SJCRH30 (cell line): ENCODE measurements at places on chromosomes 6 and 20.

- H3K4me3 ChIP-seq: no peak overlapping the region
- no peak overlapping the region for H3K27ac ChIP-seq
- H3K36me3 ChIP-seq: no peaks in the 10 kb centered on the region
- peaks cover 17% of the 10 kb centered on the region; the same call in 1 of the 2 replicates for H3K27me3 ChIP-seq
- H3K4me1 ChIP-seq: no peaks in the 10 kb centered on the region
These were observed 24.3 kb upstream of the SCRT2 start for GRCh38 chr20:699811-700338.

DNA sequence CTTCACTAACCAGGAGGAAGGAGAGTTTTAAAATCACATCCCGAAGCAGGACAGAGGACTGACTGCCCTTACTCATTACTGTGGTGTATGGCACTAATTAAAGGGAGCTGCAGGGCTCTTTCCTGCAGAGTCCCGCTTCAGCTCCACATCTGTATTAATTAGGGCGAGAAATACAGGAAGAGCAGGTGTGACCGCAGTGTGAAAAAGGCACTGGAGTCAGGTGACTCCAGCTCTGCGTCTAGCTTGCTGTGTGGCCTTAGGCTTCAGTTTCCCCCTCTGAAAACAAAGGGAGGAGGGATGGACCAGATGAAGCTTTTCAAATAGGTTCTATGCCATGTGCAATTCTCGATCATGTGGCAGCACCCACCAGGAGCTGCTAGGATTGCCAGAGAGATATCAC, 34.0 kb downstream of the KIAA1755 start:
- H3K4me1 ChIP-seq: no peaks in the 10 kb centered on the region
- no peaks in the 10 kb centered on the region for H3K36me3 ChIP-seq
- H3K27ac ChIP-seq: no peak overlapping the region
- no peak overlapping the region for H3K4me3 ChIP-seq
- H3K27me3 ChIP-seq: no peaks in the 10 kb centered on the region

GRCh38 chr6:44453146-44453545, 65.6 kb downstream of the CDC5L start:
- no peak overlapping the region for H3K4me3 ChIP-seq
- no peak for DNase-seq
- H3K27ac ChIP-seq: no peak overlapping the region
- H3K27me3 ChIP-seq: no peaks in the 10 kb centered on the region
- H3K36me3 ChIP-seq: peaks cover 25% of the 10 kb centered on the region

DNA sequence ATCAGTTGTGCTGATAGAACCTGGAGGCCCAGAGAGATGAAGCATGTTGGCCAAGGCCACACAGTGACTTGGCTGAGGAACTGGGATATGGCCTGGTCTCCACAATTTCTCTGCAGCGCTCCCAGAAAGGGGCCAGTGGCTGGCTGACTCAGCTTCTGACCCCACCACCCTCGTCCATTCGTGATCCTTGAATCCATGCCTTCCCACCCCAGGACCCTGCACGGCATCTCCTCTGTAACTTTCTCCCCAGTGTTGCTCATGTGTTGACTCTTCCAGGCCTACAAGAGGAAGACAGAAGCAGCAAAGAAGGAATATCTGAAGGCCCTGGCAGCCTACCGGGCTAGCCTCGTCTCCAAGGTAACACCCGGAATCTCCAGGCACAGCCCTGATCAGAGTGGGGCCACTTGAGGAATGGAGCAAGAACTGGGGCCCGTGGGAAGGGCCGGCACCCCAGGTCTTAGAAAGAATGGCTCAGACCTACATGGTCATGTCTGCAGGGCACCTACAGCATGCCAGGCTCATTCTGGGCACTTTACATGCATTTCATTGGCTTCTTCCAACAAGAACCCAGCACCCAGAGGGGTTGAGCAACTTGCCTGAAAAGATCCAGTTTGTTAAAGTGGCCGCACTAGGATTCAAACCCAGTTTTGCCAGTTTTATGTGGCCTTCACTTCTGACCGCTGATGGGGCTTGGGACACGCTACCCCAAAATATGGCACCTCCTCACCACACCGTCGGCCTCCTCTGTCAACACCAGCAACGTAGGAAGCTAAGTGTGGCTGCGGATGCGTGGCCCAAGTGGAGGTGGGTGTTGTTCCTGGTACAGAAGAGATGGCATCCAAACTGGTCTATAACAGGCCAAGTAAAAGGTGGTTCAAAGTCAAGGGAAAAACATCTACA, 122.2 kb downstream of the JPH2 start:
- no peak for DNase-seq
- H3K4me3 ChIP-seq: no peak overlapping the region
- H3K27ac ChIP-seq: no peak overlapping the region
- H3K36me3 ChIP-seq: no peaks in the 10 kb centered on the region

DNA sequence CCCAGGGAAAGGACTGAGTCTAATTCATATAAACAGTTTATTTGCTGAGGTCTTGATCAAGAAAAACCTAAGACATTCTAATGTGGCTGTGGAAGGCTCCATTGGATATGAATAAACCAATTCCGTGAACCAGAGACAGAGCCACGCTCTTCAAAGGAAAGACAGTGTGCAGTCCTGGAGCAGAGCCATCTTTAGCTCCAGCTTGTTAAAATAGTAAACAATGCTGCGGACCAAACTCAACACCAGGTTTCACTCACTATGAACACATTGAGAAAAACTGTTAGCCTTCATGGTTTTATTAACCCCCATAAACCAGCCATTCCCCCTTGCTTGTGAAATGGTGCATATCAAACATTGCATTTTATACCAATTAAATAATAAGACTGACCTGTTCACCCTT, 61.9 kb downstream of the COL9A1 start:
- no peak overlapping the region for H3K27ac ChIP-seq
- no peaks in the 10 kb centered on the region for H3K4me1 ChIP-seq
- H3K27me3 ChIP-seq: no peaks in the 10 kb centered on the region
- H3K36me3 ChIP-seq: no peaks in the 10 kb centered on the region
- no peak overlapping the region for H3K4me3 ChIP-seq

DNA sequence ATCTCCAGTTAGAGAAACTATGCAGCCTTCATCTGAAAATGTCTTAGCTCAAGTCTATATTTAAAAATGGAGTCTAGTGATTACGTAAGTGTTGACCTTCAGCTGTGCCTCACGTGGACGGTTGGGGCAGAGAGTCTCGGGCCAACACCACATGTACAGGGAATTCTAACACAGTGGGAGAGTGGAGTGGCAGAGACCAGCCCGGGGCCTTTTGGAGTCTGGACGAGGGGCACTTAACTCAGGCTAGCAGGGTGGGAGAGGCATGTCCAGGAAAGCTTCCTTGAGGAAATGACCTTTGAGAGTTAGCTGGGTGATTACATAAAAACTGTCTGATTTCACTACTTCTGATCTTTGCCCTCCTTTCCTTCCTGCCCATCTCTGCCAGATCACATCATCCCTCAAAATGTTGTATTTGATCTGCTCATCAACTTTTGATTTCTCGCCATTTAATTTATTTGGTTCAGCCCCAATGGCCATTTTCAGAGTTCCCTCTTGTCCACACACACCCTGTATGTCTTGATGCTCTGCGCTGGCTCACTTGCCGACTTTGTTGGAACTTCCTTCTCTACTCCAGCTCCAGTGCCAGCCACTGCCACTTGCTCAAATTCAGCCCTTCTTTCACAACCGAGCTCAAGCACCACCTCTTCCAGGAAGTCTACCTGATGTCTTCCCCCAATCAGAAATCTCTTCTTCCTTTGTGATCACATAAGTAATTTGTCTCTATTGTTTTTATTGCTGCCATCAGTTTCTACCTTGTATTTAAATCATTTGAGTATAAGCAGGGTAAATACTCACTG, 2.6 kb downstream of the ARMC2 start:
- no peak overlapping the region for H3K4me3 ChIP-seq
- H3K36me3 ChIP-seq: no peaks in the 10 kb centered on the region
- no peaks in the 10 kb centered on the region for H3K27me3 ChIP-seq
- H3K27ac ChIP-seq: no peak overlapping the region
- H3K4me1 ChIP-seq: peaks cover 7% of the 10 kb centered on the region; the same call in 1 of the 2 replicates

DNA sequence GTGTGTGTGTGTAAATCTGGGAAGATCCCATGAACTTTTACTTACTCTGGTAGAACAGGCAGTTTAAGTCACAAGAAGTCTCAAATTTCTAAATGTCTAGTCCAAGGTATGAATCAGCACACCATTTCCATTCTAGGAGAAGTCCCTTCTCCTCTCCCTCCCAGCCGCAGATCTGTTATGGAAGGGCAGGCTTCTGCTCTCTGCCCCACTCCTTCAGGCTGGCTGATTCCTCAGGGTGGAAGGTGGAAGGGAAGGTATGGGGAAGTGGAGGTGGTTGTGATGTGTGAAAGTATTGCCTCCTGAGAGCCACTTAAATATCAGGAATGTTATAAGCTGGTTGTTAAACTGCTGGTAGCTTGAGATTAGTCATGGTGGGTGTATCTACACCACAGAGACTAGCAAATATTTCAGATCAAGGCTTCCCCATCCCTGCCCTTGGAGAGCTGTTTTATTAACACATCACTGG, 44.5 kb upstream of the LAMA4 start:
- peaks cover 50% of the 10 kb centered on the region for H3K4me1 ChIP-seq
- DNase-seq: peak; percentile 72
- H3K27me3 ChIP-seq: no peaks in the 10 kb centered on the region
- H3K27ac ChIP-seq: peak overlapping the region; percentile 95
- H3K36me3 ChIP-seq: no peaks in the 10 kb centered on the region
- H3K4me3 ChIP-seq: peak overlapping the region; percentile 46

GRCh38 chr20:58655328-58656107, 4.4 kb downstream of the STX16 start:
- H3K36me3 ChIP-seq: peaks cover 35% of the 10 kb centered on the region
- H3K27me3 ChIP-seq: peaks cover 4% of the 10 kb centered on the region; the same call in 1 of the 2 replicates
- no peak for DNase-seq
- no peak overlapping the region for H3K27ac ChIP-seq
- H3K4me3 ChIP-seq: no peak overlapping the region

DNA sequence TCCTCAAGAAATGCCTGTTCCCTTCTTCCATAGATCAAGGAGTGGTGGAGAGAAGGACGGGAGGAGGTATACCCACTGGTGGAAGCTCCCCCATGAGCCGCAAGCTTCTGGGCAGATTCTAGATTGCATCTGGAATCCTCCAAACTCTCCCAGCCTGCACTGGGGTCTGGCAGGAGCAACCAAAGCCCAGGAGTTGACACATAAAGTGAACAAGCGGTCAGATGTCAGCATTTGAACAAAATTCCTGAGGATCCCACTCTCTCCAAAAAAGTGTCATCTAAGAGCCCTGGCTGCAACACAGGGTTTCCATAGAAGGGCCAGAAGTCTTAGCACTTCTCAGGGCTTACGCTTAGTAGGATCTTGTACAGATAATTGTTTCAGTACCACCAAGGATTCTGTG, 88.2 kb downstream of the KCNB1 start:
- H3K4me1 ChIP-seq: peaks cover 17% of the 10 kb centered on the region
- H3K27me3 ChIP-seq: no peaks in the 10 kb centered on the region
- H3K4me3 ChIP-seq: no peak overlapping the region
- H3K36me3 ChIP-seq: no peaks in the 10 kb centered on the region
- no peak for DNase-seq

DNA sequence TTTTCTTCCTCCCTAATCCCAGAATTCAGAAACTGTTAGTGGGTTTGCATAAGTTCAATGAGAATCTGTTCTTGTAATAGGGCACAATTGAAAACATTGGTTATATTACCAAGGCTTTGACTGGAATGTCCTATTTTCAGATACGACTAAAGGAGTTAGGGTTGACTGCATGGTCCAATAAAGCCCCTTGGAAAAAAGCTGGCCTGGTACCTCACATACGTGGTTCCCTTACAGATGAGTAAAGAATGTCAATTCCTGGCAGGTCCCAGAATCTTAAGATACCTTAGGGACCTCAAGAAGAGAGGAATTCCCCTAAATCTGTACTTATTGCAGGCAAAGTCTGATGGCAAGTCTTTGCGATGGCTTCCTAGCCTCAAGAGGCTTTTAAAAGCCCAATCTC, 4.6 kb downstream of the PPDPF start:
- no peak overlapping the region for H3K27ac ChIP-seq
- peaks cover 23% of the 10 kb centered on the region for H3K36me3 ChIP-seq
- H3K4me1 ChIP-seq: no peaks in the 10 kb centered on the region; the same call in 1 of the 2 replicates
- H3K4me3 ChIP-seq: no peak overlapping the region
- H3K27me3 ChIP-seq: no peaks in the 10 kb centered on the region

- DNase-seq: no peak
- no peaks in the 10 kb centered on the region for H3K36me3 ChIP-seq
- H3K4me3 ChIP-seq: no peak overlapping the region
- H3K27ac ChIP-seq: no peak overlapping the region
- no peaks in the 10 kb centered on the region for H3K27me3 ChIP-seq
These were observed 2.7 kb downstream of the HLA-B start for GRCh38 chr6:31354158-31354863.

DNA sequence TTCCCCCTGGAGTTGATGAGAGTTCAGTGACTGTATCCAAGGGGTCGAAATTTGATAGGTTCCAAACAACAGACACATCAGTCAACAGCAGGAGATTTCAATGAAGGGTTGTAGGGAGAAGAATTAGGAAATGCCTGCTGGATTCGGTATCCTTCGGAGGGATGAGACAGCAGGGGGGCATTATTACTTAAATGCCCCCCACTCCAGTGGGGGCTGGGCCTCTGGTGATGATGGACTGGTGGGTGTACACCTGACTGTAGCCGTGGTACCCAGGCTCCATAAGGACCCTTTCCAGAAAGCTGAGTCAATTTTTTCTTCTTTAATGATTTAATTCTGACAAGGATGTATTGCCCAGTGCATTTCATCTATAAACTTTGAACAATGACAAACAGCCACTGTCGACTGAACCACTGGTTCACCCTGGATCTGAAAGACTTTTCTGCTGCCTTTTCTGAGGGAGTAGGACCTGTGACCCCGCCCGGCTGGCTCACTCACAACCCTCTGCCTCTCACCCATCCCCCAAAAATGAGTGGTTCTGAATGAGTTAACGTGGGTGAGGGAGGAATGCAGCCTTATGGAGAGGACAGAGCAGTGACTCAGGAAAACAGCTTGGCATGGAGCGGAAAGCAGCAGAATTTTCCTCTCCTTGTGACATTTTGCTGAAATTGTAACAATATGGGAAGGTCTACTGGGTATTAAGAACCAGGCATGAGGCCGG, 41.0 kb downstream of the ZMYND8 start:
- no peak overlapping the region for H3K4me3 ChIP-seq
- H3K4me1 ChIP-seq: peaks cover 21% of the 10 kb centered on the region
- H3K27ac ChIP-seq: no peak overlapping the region
- peak; percentile 53 for DNase-seq

DNA sequence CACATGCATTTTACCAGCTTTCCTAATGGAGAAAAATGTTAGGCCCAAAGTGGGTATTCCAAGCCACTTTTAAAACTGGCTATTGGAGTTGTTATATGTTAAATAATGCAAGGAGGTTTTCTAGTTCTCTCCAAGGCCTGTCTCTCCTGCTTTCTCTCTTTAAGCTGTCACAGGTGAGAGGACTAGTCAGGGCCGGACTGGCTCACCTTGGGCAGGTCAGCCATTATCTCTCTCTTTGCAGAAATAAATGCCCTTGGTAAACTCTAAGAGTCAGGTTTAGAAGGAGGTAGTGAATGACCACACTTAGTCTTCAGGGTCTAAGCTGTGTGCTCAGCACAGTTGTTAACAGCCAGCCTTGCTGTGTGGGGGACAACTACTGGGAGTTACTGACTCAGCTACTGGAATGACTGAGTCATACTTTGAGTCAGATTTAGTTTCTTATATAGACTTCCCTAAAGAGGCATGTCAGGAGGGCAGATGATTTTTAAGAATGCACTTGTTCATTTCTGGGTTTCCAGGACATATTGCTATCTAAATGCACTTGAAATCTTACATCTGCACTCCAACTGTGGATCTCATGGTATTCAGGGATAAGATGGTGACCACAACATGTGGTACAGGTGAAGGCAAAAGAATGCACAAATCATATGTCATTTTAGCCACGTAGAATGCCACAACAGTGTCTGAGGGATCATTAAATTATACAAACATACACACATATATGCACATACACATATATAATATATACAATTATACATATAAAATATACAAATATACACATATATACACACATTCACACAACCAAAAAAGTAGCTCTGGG, 719.4 kb downstream of the EPM2A start:
- DNase-seq: peak; percentile 8
- H3K4me3 ChIP-seq: no peak overlapping the region
- H3K27ac ChIP-seq: no peak overlapping the region
